ENCODE measurements at places on chromosomes 7 and 10. TPM values are rescaled to one million over a fixed set of nuclear protein-coding genes. Genes with fewer than 3 reads are reported as not detected.

SEMA3E gene
- total RNA-seq, result 10.5 TPM

TBC1D12 gene
- 16.3 TPM for total RNA-seq

- peaks cover 85% of the 10 kb centered on the region for H3K36me3 ChIP-seq
- H3K27me3 ChIP-seq, result no peaks in the 10 kb centered on the region
- H3K4me3 ChIP-seq, result no peak overlapping the region
- peak; percentile 59 for DNase-seq
Measured at GRCh38 chr10:13665516-13666262, 78.9 kb downstream of the PRPF18 start.

DNA sequence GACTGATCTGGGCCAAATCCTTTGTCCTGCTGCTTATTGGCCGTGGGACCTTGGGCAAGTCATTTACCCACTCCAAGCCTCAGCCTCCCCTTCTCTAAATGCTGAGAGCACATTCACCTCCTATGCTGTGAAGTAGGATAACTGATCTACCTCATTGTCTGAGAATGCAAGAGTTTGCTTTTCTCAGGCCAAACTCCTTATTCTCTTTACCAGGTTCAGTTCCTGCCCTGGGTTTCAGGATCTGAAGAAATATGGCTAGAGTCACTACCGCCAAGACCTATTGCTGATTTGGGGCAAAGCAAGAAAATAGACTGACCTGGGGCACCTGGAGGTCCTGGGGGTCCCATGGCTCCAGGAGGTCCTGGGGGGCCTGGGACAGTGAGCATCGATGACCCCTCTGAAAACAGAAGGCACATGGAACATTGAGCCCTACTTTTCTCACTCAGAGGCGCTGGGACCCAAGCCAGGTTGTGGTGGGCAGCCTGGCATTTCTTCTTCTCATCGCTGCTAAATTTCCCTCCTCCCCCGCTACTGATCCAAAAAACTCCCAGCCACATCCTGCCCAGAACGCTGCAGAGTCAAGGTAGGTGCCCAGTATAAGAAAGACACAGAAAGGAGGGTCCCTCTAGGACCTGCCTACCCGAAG lies 42.4 kb downstream of the COL17A1 start:
- DNase-seq, result no peak
- H3K27ac ChIP-seq, result no peak overlapping the region
- H3K36me3 ChIP-seq, result no peaks in the 10 kb centered on the region

- no peaks in the 10 kb centered on the region for H3K36me3 ChIP-seq
- DNase-seq, result no peak
- H3K4me1 ChIP-seq, result no peaks in the 10 kb centered on the region
- H3K4me3 ChIP-seq, result no peak overlapping the region
Measured at GRCh38 chr10:112585960-112586359, 138.9 kb downstream of the VTI1A start.

DNA sequence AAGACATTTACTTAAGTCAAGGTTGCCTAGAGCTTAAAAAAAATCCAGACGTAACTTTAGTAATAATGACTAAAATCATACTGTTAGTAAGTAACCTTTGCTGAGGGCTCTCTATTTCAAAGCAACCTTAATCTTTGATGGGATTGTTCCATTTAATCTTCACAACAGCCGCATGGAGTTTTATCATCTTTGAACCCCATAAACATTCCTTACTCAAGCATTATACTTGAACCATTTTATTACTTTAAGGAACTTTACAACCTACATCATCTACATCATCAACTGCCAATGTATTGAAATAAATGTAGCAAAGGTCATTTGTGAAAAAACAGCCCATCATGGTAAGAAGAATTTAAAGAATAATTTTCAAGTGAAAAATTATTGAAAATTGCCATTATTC lies 22.9 kb upstream of the CACNB2 start:
- no peak for DNase-seq
- H3K36me3 ChIP-seq, result no peaks in the 10 kb centered on the region
- no peaks in the 10 kb centered on the region for H3K27me3 ChIP-seq
- H3K27ac ChIP-seq, result no peak overlapping the region
- H3K4me1 ChIP-seq, result no peaks in the 10 kb centered on the region

DNA sequence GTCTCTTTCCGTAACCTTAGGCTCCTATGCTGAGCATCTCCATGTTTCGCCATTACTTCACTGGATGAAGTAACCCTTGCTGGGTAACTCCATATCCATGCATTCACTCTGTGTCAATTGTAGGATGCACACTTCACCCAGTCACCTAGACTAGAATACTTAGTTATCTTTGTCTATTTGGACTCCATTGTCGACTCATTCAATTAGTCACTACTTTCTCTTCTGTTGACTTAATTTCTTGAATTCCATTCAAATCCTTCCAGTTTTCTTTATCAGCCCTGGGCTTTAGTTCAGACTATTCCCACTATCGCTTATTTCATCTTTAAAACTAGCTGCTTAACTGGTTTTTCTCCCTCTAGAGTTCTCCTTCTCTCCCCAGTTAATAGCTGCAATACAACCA lies 111.3 kb upstream of the TNS3 start:
- H3K4me1 ChIP-seq, result peaks cover 24% of the 10 kb centered on the region
- H3K27ac ChIP-seq, result no peak overlapping the region
- no peak for DNase-seq

GRCh38 chr7:18715988-18716387 lies 220.4 kb downstream of the HDAC9 start:
- no peak overlapping the region for H3K27ac ChIP-seq
- DNase-seq, result no peak
- H3K4me3 ChIP-seq, result no peak overlapping the region
- no peaks in the 10 kb centered on the region for H3K36me3 ChIP-seq
- H3K27me3 ChIP-seq, result no peaks in the 10 kb centered on the region

GRCh38 chr7:122310119-122311021 lies 5.8 kb upstream of the FEZF1 start:
- H3K36me3 ChIP-seq, result no peaks in the 10 kb centered on the region
- no peaks in the 10 kb centered on the region for H3K4me1 ChIP-seq
- no peak overlapping the region for H3K27ac ChIP-seq
- peak overlapping the region; percentile 5 for H3K4me3 ChIP-seq

- H3K4me3 ChIP-seq, result no peak overlapping the region
- peak; percentile 69 for DNase-seq
- H3K27me3 ChIP-seq, result no peaks in the 10 kb centered on the region
- H3K4me1 ChIP-seq, result no peaks in the 10 kb centered on the region
- peak overlapping the region; percentile 27 for H3K27ac ChIP-seq
- no peaks in the 10 kb centered on the region for H3K36me3 ChIP-seq
Measured at GRCh38 chr7:144519925-144520324, 116.4 kb upstream of the NOBOX start.

DNA sequence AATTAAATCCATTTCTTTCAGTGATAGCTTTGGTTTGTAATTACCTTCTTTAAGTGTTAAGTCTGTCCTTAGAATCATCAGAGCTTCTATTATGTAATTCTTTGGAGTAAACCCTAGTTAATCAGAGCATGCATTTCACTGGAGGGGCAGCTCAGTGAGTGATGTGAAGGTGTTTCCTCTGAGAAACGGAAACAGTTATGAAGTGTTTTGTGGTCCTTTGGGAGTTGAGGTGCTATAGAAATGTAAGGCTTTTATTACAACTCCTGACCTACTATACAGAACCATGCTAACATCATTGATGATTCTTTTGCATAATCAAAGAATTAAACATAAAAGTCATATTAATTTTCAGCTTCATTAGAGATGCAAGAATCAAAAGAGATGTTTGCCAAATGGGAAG lies 141.5 kb downstream of the EXOC4 start:
- H3K4me3 ChIP-seq, result no peak overlapping the region
- H3K27ac ChIP-seq, result no peak overlapping the region
- no peaks in the 10 kb centered on the region for H3K4me1 ChIP-seq
- H3K36me3 ChIP-seq, result no peaks in the 10 kb centered on the region
- DNase-seq, result no peak

DNA sequence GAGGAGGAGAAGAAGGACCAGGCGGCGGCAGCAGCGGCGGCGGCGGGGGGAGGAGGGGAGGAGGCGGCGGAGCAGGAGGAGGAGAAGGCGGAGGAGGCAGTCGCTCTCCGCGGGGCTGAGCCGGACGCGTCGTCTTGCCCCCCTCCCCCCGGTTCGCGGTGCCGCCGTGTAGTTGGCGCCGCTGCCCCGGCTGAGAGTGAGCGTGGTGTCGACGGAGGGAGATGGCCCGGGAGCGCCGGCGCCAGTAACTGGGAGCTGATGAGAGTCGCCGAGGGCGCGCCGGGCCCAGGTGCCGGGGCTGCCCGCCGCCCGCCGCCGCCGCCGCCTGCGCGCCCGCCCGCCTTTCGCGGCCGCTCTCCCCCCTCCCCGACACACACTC lies 257 bp downstream of the WAC start:
- no peaks in the 10 kb centered on the region for H3K27me3 ChIP-seq
- H3K4me3 ChIP-seq, result peak overlapping the region; percentile 99
- peak overlapping the region; percentile 91 for H3K27ac ChIP-seq
- H3K4me1 ChIP-seq, result no peaks in the 10 kb centered on the region

TDRD1 gene
- total RNA-seq, result under 0.01 TPM

Measured in sigmoid colon (tissue), 7 donors.